ENCODE measurements at places on chromosomes 5 and 9.
A peak's percentile ranks its signal among the peaks of the same experiment; 100 is the strongest.

DNA sequence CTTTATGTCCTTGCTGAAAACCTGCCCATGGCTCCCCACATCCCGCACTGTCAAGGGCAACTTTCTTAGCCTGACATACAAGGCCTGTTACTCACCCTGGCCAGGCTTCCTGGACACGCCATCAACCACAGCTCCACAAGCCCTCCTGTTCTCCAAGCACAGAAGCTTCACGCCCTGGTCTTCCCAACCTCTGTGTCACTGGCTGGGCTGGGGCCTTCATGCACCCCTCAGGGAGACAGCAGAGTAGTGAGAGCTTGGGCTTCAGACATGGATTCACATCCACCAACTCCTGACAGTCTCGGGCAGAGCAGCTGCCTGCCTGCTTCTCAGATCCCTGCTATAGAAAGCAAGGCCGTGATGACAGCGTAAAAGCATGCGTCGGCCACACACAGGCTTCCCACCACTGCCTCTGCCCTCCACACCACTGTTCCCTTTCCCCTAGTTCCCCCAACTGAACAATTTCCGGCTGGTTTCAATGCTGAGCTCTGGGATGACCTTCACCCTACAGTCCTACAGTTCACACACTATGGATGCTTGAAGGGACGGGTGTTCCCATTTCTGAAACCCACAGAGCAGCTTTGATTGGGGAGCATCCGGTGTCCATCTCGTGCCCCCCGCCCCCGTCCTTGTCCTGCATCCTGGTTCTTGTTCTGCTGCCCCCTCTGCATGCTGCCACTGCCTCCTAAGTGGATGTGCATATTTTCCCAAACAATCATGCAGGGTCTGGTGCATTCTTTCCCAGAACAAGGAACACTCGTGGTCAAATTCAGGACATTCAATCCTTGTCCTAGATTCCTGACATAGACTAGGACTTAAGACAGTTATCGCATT, 33.4 kb upstream of the ADAMTS2 start:
- no peak for DNase-seq

DNA sequence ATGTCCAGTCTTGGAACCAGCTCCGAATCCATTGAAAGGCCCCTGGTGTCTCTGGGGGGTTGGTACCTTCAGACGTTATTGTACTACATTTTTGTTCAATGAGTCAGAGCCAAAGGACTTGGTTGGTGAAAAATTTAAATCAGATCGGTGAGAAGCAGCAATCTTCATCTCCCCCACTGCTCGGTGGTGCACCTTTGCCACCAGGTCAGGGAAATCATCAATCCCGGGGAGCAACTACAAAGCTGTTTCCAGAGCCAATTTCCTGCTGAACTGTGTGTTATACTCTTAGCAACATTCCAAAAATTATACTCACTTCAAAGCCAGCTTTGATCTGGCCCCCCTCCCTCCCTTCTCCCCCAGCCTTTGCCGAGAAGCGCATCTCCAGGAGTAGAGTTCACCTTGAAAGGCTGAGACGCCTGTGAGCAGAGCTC, 375.2 kb upstream of the WWC1 start:
- no peak for DNase-seq

GRCh38 chr9:122336189-122336588, 34.6 kb upstream of the PTGS1 start:
- no peak for DNase-seq

DNA sequence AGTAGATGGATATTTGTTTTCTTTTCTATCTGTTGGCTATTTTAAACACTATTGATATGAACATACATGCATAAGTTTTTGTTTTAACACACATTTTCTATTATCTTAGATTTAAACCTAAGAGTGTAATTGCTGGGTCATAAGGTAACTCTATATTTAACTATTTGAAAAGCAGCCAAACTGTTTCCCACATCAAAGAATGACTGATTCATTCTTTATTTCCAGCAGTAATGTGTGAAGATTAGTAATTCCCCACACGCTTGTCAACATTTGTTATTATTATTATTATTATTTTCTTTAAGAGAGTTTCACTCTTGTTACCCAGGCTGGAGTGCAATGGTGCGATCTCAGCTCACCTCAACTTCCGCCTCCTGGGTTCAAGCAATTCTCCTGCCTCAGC, 1495.8 kb downstream of the EFNA5 start:
- DNase-seq = no peak

GRCh38 chr9:135158564-135158937, 71.1 kb downstream of the OLFM1 start:
- DNase-seq = no peak

- peak; percentile 96 for DNase-seq
Observed at GRCh38 chr9:124658165-124659017, 112.7 kb downstream of the NR6A1 start.

DNA sequence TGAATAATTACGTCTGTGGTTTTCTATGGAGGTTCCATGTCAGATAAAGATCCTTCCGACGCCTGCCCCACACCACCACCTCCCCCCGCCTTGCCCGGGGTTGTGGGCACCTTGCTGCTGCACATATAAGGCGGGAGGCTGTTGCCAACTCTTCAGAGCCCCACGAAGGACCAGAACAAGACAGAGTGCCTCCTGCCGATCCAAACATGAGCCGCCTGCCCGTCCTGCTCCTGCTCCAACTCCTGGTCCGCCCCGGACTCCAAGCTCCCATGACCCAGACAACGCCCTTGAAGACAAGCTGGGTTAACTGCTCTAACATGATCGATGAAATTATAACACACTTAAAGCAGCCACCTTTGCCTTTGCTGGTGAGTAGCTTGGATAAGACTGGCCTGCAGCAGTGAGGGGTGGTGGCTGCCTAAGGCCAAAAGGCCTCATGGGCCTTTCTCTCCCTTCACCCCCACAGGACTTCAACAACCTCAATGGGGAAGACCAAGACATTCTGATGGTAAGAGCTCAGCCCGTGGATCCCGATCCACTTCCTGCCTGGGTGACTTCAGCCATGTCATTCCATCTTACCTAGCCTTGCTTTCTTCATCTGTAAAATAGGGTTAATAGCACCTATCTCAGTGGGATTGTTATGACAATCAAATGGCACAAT, at the start of gene IL3:
TSS of gene IL3 (plus strand) at position 155 of the 661 bp plus-strand sequence. CDS start at position 207, 52 bp downstream.
- DNase-seq = no peak

DNA sequence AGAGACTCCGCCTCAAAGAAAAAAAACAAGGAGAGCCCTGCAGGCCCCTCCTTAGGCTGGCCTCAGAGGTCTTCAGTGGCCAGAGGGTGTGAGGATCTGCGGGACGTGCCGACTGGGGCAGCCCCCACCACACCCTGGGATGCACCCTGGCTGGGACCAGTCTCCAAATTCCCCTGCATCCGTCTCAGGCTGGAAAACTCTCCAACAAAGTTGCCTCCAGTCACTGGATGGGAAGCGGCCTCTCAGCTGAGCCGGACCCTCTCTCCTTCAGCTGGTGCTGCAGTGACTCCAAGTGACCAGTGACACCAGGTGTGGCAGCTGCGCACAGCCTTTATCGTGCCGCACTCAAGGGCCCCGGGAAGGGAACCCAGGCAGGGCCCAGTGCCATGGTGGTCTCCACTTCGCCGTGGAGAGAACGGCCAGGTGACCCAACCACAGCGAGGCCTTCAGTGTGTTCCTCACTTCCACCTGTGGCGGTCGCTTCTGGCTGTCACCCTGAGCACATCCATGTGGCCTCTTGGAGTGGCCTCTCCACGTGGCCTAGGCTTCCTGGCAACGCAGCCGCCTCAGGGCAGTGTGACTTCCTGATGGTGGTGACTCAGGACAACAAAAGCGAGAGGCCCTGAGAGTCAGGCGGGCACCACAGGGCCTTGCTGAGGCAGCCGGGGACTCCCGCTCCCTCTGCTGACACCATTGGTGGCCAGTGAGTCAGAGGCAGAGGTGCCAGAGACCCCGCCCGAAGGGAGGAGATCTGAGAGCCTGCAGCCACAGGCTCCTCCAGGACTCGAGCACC, 19.3 kb upstream of the CAMSAP1 start:
- DNase-seq = no peak

DNA sequence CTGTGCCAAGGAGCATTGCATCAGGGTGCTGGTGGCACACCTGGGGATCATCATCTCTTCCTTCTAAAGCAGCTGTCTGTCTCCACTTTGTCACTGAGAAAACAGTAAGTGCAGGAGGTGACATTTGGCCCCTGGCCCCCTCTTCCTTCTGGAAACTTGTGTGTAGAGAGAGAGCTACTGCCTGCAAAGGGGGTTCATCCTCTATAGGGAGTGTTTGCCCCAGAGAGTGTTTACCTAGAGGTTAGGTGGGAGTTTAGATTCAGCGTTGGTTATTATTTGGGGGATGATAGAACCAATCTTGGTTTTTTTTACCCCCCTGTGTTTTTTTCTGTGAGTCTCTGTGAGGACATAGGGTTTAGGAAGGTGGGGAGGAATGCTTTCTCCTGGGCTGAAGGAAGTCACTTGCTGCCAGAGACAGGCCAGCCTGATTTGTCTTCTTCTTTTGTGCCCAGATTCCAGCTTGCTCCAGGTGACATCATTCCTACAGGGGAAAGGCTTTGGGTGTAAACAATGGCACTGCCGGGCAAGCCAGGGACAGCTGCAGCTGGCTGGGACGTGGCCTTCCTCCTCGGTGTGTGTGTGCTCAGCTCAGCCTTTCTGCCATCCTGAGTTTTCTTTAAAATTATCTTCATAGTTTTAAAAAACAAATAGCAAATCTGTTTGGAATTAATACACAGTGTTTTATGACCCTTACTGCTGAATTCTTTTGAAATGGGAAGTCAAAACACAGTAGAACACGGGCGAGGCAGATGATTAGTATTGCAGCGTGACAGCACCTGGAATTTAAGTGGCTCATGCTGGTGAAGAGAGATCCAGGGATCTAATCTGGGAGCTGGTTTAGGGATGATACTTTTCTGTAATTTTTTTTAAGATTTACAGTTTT, 24.5 kb downstream of the PRRC2B start:
- peak; percentile 76 for DNase-seq

- DNase-seq = peak; percentile 80
Observed at GRCh38 chr9:95506678-95507463, 9.9 kb downstream of the PTCH1 start.
